ENCODE measurements at places on chromosomes 11 and 22. TPM values are rescaled to one million over a fixed set of nuclear protein-coding genes. Genes with fewer than 3 reads are reported as not detected.
A peak's percentile ranks its signal among the peaks of the same experiment; 100 is the strongest.

DNA sequence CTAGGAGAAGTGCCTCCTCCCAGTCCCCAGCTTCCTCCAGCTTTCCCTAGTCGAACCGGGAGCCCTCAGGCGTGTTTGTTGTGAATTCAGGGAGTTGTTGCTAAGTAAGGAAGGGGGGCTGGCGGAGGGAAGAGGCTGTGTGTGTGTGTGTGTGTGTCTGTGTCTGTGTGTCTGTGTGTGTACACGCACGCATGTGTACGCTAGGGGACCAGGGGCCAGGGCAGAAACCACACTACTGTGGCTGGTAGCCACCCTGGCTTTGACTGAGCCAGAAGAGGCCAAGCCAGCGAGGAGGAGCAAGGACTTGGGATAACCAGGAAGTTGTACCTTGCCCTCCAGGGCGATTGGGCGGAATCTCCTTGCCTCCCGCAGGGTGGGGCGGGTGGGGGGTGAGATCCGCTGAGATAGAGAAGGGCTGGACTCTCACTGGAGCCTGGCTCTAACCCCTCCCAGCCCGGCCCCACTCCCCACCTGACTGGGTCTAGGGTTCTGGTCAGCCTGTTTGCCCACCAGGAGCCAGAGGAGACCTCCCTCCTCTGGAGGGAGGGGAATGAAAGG, 7.5 kb downstream of the BCL9L start:
- H3K4me1 ChIP-seq, result peaks cover 95% of the 10 kb centered on the region
- peak overlapping the region; percentile 89 for H3K27ac ChIP-seq
- H3K27me3 ChIP-seq, result no peaks in the 10 kb centered on the region
- no peaks in the 10 kb centered on the region for H3K36me3 ChIP-seq
- DNase-seq, result no peak
- no peak overlapping the region for H3K4me3 ChIP-seq

DNA sequence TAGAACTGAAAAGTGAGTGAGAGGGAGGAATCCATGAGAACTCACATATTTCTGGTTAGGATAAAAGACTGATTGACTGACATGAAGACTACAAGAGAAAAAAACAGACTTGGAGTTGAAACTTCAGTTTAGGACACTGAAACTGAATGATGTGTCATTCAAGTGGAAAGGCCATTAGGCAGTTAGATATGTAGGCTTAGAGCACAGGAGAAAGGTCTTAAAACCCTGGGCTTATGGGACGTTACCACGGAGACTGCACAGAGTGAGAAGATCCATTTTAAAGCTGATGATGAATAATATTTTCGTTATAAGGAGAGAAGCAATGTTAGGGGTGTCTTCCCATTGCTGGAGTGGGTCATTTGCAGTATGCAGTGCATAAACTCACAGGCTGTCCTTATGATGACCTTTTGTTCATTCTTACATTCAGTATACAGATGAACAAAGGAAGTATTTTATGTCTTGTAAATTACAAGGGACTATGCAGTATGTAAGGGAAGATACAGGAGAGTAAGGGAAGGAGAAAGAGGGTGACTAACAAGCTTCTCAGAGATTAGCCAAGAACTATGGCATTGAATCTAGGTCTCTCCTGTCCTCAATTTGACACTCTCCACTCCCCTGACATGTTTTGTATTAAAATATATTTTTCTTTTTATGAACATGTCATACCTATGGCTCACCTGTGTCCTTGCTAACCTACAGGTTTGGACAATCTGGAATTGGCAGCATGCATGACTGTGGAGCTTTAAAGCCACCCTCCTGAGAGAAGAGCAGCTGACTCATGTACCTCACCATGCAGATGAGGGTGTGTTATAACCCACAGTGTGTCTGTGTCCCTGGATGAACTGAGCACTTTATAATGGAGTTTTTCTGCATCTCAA, 63.7 kb downstream of the MAML2 start:
- H3K36me3 ChIP-seq, result no peaks in the 10 kb centered on the region
- no peaks in the 10 kb centered on the region for H3K27me3 ChIP-seq
- H3K4me1 ChIP-seq, result peaks cover 30% of the 10 kb centered on the region
- peak; percentile 44 for DNase-seq
- no peak overlapping the region for H3K4me3 ChIP-seq

DNA sequence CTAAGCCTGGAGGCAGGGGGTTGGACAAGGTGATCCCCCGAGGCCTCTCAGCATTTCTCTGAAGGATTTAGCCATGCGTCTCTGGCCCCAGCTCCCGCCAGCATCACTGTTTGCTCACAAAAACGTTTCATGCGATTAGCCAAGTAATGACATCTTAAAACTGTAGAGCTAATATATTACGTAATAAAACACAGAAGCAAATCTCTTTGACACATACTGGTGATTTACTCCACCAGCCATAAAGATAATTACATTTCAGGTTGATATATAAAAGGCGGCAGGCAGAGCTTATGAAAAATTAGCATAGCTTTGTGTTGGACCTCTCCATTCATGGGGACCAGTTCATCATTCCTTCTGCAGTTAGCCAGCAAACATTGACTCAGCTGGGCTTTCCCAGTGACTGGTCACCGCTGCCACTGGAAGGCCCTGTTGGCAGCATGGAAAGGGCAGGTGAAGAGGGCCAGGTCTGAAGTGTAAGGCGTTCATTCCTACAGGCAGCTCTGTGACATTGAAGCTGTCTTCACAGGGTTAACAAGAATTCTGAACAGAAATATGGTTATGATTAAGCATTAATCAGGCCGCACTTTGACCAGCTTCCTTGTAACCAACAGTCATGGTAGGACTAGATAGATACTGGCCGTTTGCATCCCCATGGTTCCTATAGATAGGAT, 150.3 kb downstream of the NECTIN1 start:
- H3K4me1 ChIP-seq, result no peaks in the 10 kb centered on the region
- DNase-seq, result no peak
- peaks cover 32% of the 10 kb centered on the region for H3K27me3 ChIP-seq
- H3K4me3 ChIP-seq, result no peak overlapping the region
- H3K27ac ChIP-seq, result no peak overlapping the region

DNA sequence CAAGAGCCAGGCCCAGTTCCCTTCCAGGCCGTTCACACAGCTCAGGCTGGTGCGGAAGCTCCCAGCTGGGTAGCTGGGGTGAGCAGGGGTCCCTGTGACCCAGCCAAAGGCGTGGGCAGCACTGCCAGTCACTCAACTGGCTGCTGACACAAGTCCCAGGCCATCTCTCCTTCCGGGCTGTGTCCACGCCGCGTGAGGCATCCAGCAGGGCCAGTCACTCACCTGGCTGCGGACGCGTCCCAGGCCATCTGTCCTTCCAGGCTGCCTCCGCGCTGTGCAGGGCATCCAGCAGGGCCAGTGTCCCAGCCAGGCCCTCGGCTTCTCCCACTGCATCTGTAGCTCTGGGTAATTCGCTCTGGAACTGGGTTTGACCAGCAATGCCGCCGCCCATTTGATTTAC, 184.2 kb downstream of the BRD1 start:
- H3K27me3 ChIP-seq, result no peaks in the 10 kb centered on the region
- H3K4me3 ChIP-seq, result no peak overlapping the region
- no peak for DNase-seq
- H3K27ac ChIP-seq, result no peak overlapping the region

GRCh38 chr11:3375552-3375951, 3.4 kb downstream of the ZNF195 start:
- H3K27me3 ChIP-seq, result no peaks in the 10 kb centered on the region
- H3K4me3 ChIP-seq, result no peak overlapping the region
- H3K4me1 ChIP-seq, result no peaks in the 10 kb centered on the region
- H3K27ac ChIP-seq, result no peak overlapping the region
- DNase-seq, result no peak

DNA sequence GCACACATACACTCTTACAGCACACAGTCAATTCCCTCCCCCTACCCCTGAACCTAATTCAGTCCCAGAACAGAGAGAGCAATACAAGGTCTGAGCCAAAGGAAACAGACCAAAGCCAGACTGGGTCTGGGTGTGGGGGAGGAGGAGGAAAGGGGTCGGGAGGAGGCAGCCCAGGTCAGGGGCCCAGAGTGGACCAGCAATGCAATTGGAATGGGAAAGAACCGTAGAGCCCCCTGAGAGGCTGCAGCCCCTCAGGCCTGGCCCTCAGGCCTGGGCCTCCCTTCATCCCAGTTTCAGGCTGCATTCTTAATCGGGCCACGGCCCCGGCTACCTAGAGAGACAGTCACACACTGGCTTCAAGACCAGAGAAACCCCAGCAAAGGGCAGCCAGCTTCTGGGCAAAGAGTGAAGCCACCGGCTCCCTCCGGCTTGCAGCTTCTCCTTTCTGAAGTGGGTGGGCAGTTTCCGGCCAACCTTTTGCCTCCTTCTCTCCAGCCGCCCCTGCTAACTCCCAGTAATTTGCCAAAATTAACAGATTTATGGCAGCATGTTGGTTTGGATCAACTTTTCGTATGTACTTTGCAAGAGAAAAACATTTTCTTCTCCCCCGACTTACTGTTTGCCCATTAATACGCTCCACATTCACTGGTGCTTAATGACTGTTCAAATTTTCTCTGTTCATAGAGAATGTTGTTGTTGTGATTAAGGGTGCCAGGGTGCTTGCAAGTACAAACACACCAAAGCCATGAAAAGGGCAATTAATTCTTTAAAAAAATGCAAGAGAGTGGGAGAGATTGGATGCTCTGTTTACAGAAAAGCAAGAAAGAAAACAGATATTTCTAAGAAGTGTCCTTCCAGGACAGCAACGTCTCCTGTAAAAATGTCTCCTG, 488.3 kb downstream of the MN1 start:
- H3K4me1 ChIP-seq, result peaks cover 38% of the 10 kb centered on the region
- no peak overlapping the region for H3K27ac ChIP-seq
- no peak overlapping the region for H3K4me3 ChIP-seq
- no peak for DNase-seq
- H3K36me3 ChIP-seq, result no peaks in the 10 kb centered on the region

- no peak for DNase-seq
- no peak overlapping the region for H3K4me3 ChIP-seq
- no peaks in the 10 kb centered on the region for H3K27me3 ChIP-seq
- H3K4me1 ChIP-seq, result no peaks in the 10 kb centered on the region
- no peak overlapping the region for H3K27ac ChIP-seq
These were observed 24.7 kb downstream of the PARVA start for GRCh38 chr11:12402025-12402424.

- H3K4me3 ChIP-seq, result no peak overlapping the region
- DNase-seq, result peak; percentile 65
- no peaks in the 10 kb centered on the region for H3K36me3 ChIP-seq
These were observed 2.3 kb upstream of the RAD9A start for GRCh38 chr11:67389477-67389876.

The IGLL1 gene
- not detected for total RNA-seq

The DEPDC5 gene
- total RNA-seq, result 30.6 TPM

The C11orf52 gene
- total RNA-seq, result 7.4 TPM

The RAC2 gene
- total RNA-seq, result 1.8 TPM

The SNX15 gene
- total RNA-seq, result 33.0 TPM

The ANO1 gene
- total RNA-seq, result 0.86 TPM

The SUSD2 gene
- 2.2 TPM for total RNA-seq

All from cardiac muscle cell (in vitro differentiated cells and primary cell).